8988T (cell line): ENCODE measurements at places on chromosomes 6 and 20.

- peak; percentile 22 for DNase-seq
Measured at GRCh38 chr6:35079311-35080000, 61.7 kb downstream of the TCP11 start.

DNA sequence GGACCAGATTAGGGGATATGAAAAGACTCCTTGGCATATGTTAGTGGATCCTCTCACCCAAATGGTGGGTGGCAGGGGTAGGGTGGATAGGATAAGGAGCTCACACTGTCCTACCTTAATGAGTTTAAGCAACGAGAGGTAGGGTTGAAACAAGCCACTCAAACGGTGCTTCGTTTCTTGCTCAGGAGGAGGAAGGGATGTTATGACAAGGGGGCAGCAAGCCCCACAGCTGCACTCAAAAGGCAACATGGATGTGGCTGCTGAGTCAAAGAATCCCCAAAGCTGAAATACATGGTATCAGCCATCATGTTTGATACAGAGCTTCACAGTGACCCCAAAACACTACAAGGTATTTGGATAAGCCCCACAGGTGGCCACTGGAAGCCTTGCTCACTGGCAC is 8.4 kb upstream of the IDH3B start:
- no peak for DNase-seq

GRCh38 chr6:98516206-98516605 is 318.2 kb upstream of the POU3F2 start:
- no peak for DNase-seq

- no peak for DNase-seq
Measured at GRCh38 chr6:43915208-43915869, 145.3 kb downstream of the VEGFA start.

GRCh38 chr20:32920530-32921298 is 62.0 kb downstream of the EFCAB8 start:
- no peak for DNase-seq

GRCh38 chr6:136647363-136647852 is 97.2 kb upstream of the MAP7 start:
- no peak for DNase-seq
